Mesothelial cell of epicardium (in vitro differentiated cells): ENCODE measurements at places on chromosomes 2 and 18. TPM values are rescaled to one million over a fixed set of nuclear protein-coding genes. Genes with fewer than 3 reads are reported as not detected.

The VAMP8 gene
- total RNA-seq: 51.0 to 55.7 TPM (median 55.5 TPM) in 3 replicates

The POTEI gene
- total RNA-seq: 7.0 to 7.3 TPM (median 7.1 TPM) in 3 replicates

The ZNF396 gene
- total RNA-seq: 1.2 to 1.8 TPM (median 1.6 TPM) in 3 replicates

The RGPD8 gene
- 12.8 to 14.6 TPM (median 13.7 TPM) in 3 replicates for total RNA-seq

The COLEC12 gene
- total RNA-seq: 68.7 to 70.5 TPM (median 70.0 TPM) in 3 replicates

The TAF4B gene
- total RNA-seq: 3.7 to 4.2 TPM (median 3.8 TPM) in 3 replicates

The WNT10A gene
- total RNA-seq: 50.7 to 53.2 TPM (median 51.8 TPM) in 3 replicates

The FOXD4L1 gene
- total RNA-seq: 0.16 to 0.50 TPM (median 0.49 TPM) in 3 replicates

The CXCR1 gene
- total RNA-seq: not detected in 3 replicates

The LRATD1 gene
- 2.2 to 2.6 TPM (median 2.4 TPM) in 3 replicates for total RNA-seq

The TMEM182 gene
- 7.1 to 9.1 TPM (median 8.0 TPM) in 3 replicates for total RNA-seq

The CASP10 gene
- total RNA-seq: 2.2 to 3.1 TPM (median 2.8 TPM) in 3 replicates

The SCN7A gene
- total RNA-seq: 2.2 to 2.6 TPM (median 2.5 TPM) in 3 replicates

The BOK gene
- 33.0 to 37.2 TPM (median 36.0 TPM) in 3 replicates for total RNA-seq

The DLGAP1 gene
- 4.6 to 5.1 TPM (median 4.9 TPM) in 3 replicates for total RNA-seq

The GPR75 gene
- total RNA-seq: 3.7 to 5.2 TPM (median 4.8 TPM) in 3 replicates

The PPP1R7 gene
- total RNA-seq: 37.3 to 40.4 TPM (median 37.8 TPM) in 3 replicates

The MFSD2B gene
- 0.16 to 0.84 TPM (median 0.31 TPM) in 3 replicates for total RNA-seq

The SP140 gene
- total RNA-seq: 0.34 to 0.75 TPM (median 0.54 TPM) in 3 replicates

The UGT1A3 gene
- not detected in 3 replicates for total RNA-seq

The HOXD13 gene
- 0.49 to 0.63 TPM (median 0.56 TPM) in 3 replicates for total RNA-seq

The RAMP1 gene
- total RNA-seq: 2.0 to 2.1 TPM (median 2.0 TPM) in 3 replicates

The ACTG2 gene
- 9.3 to 10.0 TPM (median 9.4 TPM) in 3 replicates for total RNA-seq

The CAPN13 gene
- total RNA-seq: 0.14 to 0.24 TPM in 2 of 3 replicates, not detected in the other

The DCDC2C gene
- not detected in 3 replicates for total RNA-seq

The TWSG1 gene
- total RNA-seq: 57.2 to 60.2 TPM (median 59.8 TPM) in 3 replicates

The BMP10 gene
- 0.13 TPM in 1 of 3 replicates, not detected in the others for total RNA-seq

The RAB6C gene
- 0.16 to 0.18 TPM in 2 of 3 replicates, not detected in the other for total RNA-seq

The ABHD1 gene
- 0.95 to 1.5 TPM (median 0.99 TPM) in 3 replicates for total RNA-seq

The MAP2 gene
- total RNA-seq: 5.5 to 7.2 TPM (median 6.9 TPM) in 3 replicates

The EVX2 gene
- 0.07 to 0.09 TPM in 2 of 3 replicates, not detected in the other for total RNA-seq

The IL36A gene
- not detected in 3 replicates for total RNA-seq

The IL37 gene
- total RNA-seq: not detected in 3 replicates

The NPC1 gene
- 35.5 to 39.9 TPM (median 35.8 TPM) in 3 replicates for total RNA-seq

The CYP27C1 gene
- 4.0 to 4.5 TPM (median 4.1 TPM) in 3 replicates for total RNA-seq

The MOCOS gene
- total RNA-seq: 2.2 to 3.2 TPM (median 3.2 TPM) in 3 replicates

The MC5R gene
- not detected in 3 replicates for total RNA-seq

The NOSTRIN gene
- total RNA-seq: 0.90 to 1.0 TPM (median 0.98 TPM) in 3 replicates

The MRPL53 gene
- total RNA-seq: 57.6 to 69.3 TPM (median 62.5 TPM) in 3 replicates

The RGPD4 gene
- total RNA-seq: 0.18 to 0.29 TPM (median 0.23 TPM) in 3 replicates

The PELI1 gene
- 124 to 134 TPM (median 129 TPM) in 3 replicates for total RNA-seq
